ENCODE measurements at places on chromosomes 16 and 17. TPM values are rescaled to one million over a fixed set of nuclear protein-coding genes. Genes with fewer than 3 reads are reported as not detected.

ORMDL3 gene
- total RNA-seq, result 69.5 TPM

TSPOAP1 gene
- 1.1 TPM for total RNA-seq

ABCC11 gene
- total RNA-seq, result 0.32 TPM

ADAM11 gene
- total RNA-seq, result 0.32 TPM

G6PC1 gene
- total RNA-seq, result not detected

TPPP3 gene
- total RNA-seq, result 2.0 TPM

RPGRIP1L gene
- 7.4 TPM for total RNA-seq

ST6GALNAC2 gene
- 1.4 TPM for total RNA-seq

TP53TG3B gene
- total RNA-seq, result not detected

All from bronchial smooth muscle cell (primary cell).